ENCODE measurements at places on chromosomes 3 and 15.
A peak's percentile ranks its signal among the peaks of the same experiment; 100 is the strongest.

DNA sequence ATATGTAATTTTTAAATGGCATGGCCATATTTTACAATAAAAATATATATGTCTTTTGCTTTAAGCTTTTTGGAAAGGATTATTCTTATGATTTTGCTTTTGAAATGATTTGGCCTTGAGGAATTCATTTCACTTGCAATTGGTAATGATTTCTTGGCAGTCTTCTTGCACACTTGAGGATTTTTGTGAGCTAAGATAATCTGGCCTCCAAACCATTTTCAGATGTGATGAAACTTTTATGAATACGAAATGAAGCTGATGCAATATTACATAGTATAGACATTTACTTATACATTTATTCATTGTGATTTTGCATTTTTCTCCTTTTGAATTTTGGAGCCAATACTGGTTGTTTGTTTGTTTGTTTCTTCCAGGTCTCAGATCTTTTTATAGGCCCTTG, 6.4 kb upstream of the SH2D7 start:
- DNase-seq, result peak; percentile 50

- no peak for DNase-seq
Measured at GRCh38 chr3:38054499-38055001, 15.5 kb downstream of the DLEC1 start.

DNA sequence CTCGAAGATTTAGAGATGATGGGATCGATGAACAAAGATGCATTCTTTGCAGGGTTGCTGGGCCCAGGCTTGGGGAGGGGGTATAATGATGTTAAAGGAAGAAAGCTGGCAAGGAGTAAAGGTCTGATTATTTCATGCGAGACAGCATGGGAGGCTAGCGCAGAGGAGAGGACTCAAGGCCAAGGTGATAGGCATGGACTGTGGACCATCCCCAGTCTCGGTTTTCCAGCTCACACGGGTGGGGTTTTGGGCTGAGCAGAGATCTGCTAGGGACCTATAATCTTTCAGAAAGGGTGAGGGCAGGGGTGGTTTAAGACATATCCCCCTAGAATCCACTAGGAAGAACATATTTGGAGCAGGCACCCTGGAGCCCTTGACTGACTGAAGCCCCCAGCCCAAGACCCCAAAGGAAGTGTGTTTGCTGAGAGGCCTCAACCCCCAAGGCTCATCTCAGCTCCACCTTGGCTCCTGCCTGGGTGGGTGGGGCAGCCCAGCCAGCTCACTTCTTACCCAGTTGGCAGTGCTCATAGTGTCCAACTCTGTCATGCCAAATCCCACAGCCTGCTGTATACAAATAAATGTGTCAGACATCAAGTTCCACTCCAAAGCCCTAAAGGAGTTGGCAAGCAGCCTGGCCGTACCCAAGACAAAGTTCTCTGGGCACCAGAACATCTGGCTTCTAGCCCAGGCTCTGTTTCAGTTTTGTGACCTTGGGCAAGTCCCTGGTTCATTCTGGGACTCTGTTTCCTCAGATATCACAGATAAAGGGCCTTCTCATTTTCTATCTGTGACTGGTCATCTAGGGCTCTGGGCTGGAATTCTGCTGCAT, 17.9 kb downstream of the ACSBG1 start:
- no peak for DNase-seq

- peak; percentile 87 for DNase-seq
Measured at GRCh38 chr15:33089878-33090757, 104.4 kb downstream of the FMN1 start.

DNA sequence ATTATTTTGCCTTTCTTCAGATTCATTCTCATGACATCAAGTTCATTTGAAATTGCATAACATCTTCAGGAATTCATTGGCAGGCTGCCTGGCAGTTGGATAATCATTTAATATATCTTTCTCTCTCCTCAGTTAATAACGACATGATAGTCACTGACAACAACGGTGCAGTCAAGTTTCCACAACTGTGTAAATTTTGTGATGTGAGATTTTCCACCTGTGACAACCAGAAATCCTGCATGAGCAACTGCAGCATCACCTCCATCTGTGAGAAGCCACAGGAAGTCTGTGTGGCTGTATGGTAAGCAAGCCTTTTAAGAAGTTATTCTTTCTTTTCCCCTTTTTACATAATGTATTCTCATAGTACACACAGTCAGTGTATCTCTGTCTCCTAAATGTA, 38.2 kb downstream of the TGFBR2 start:
- peak; percentile 71 for DNase-seq

DNA sequence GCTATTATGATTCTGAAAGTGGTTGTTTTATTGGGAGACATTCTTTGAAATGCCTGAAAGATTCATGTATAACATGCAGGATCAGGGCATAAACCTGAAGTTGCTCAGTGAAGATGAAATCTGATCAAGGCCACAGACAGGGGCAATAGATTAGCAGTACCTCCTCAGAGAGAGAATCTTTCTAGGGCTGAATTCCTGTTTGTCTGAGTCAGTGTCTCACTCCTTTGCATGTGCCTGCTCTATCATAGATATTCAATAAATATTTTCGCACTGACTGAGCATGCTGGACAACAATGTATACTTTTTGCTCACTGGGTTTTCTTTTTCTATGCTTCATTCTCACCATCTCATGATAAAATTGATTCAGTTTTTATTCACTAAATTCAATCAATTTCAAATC, 49.8 kb upstream of the PFN2 start:
- peak; percentile 85 for DNase-seq

GRCh38 chr3:188421836-188422540, 268.0 kb downstream of the LPP start:
- peak; percentile 18 for DNase-seq

DNA sequence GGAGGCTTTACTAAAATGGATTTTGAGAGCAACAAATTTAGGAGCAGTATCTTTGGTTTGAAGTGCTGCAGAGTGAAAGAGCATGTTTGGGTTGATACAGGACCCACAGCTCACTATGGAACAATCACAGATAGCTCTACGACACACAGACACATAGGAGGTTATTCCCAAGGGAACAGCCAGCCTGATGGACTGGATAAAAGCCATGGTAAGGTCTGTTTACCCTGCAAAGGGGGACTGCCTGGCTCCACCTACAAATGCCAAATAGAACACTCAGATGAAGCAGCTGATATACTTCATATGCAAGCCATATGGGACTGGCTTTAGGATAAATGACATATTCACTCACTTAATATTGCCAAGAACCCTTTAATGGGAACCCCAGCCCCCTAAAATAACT, 75.4 kb downstream of the CDC25A start:
- no peak for DNase-seq

DNA sequence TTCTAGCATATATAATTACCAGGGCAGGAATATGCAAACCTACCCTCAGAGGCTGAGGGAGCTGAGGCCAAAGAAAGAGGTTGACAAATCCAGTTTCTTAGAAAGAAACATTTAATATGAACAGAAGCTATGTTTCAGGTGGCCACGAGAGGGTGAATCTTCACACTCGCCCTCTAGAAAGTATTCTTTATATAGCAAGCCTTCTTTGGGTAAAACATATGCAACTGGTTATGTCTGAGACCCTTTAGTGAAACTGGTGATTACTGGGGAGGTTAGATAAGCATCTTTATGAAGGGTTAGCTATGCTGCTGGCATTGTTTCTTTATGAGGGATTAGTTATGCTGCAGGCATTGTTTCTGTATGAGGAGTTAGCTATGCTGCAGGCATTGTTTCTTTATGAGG, 50.7 kb upstream of the GOLGA6L2 start:
- no peak for DNase-seq

DNA sequence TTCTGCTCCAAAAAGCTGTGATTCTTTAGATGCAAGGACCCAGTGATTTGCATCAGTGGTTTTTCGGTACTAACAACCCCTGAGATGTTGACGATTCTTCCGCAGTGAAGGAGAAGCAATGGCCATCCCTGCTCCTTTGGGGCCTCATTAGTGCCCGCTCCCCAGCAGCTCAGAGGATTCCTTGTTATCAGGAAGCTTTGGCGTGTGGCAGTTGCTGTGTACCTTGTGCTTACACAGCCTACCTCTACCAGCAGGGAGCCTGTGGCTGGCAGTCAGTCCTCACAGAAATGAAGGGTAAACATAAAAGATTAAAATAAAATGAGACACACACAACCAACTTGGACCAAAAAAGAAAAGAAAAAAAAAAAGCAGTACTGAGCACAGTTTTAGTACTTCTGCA, 55.2 kb downstream of the CNTN3 start:
- DNase-seq, result no peak

DNA sequence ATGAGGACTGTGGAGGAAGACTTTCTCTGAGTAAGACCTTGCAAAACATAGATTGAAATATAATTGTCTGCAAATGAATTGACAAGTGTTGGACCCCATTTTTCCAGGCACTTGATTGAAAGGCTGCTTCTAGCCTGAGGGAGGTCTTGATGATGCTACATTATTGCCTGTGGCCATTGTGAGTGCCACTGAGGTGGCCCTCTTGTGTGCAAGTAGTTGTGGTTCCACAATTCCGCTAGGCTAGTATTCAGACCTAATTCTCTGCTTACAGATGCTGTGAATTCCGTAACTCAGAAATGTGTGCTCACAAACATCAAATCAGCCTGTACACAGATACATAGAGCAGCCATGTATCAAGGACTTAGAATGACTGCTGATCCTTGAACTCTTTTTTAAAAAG, 34.7 kb downstream of the FNDC3B start:
- no peak for DNase-seq

GRCh38 chr3:54122324-54123002, at the start of gene CACNA2D3:
TSS of gene CACNA2D3 (plus strand) at chr3:54122552.
- DNase-seq, result no peak

DNA sequence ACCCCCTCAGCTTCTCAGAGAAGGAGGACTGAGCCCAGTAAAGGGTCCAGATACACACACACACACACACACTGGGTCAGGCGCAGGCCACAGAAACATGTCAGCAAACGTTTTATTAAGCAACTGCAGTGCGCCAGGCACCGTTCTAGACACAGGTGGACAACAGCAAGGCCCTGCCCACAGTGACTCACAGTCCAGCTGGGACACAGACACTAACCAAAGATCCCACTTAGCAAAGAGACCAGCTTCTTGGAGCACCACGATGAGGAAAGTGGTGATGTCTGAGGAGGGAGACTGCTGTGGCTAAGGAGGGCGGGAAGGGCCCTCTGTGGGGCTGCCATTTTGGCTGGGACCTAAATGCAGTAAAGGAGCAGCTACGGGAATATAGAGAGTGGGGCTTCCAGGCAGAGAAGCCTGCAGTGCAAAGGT, 2.8 kb upstream of the VILL start:
- no peak for DNase-seq

- DNase-seq, result no peak
Measured at GRCh38 chr3:196163666-196164493, 47.3 kb downstream of the ZDHHC19 start.

GRCh38 chr15:67967871-67968431, 86.2 kb upstream of the PIAS1 start:
- DNase-seq, result peak; percentile 15

DNA sequence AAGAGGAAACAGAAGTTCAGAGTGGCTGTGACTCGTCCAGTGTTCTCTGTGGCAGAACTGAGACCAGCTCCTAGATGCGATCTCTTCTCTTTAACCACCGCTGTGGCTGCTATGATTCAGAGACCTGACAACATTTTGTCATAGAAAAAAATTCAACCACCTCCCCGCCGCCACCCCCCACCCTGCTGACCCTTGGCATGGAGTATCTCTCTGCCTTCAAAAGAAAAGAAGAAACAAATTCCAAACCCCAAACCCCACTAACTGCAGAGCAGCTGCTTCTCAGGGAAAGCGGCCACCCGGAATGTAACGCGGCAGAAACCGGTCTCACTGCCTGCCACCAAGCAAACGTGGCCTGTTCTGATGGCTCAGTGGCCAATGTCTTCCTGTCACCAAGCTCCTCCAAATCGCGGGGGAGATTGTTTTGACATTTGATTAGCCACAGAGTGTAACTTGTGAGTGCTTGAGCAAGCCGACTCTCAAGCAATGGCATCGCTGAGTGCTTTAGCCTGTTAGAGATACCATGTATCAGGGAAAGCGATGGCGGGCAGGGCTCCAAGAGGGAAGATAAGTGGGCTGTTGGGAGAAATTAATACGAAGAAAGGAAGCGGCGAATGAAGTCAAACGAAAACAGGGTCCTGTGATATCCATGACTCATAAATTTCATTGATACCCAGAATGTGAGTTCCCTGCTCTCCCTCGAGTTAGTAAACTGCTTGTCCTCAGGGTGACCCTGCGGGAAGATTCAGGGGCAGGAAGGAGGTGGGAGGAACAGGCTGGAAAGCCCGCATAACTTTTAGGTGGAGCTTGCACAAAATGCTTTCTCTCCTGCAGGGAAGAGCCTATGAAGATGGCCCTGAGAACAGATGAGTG, 44.8 kb upstream of the TLE3 start:
- no peak for DNase-seq

GRCh38 chr15:66706225-66706732, 4.2 kb downstream of the SMAD6 start:
- DNase-seq, result no peak

- no peak for DNase-seq
Measured at GRCh38 chr3:132625613-132626012, 28.5 kb downstream of the ACKR4 start.

DNA sequence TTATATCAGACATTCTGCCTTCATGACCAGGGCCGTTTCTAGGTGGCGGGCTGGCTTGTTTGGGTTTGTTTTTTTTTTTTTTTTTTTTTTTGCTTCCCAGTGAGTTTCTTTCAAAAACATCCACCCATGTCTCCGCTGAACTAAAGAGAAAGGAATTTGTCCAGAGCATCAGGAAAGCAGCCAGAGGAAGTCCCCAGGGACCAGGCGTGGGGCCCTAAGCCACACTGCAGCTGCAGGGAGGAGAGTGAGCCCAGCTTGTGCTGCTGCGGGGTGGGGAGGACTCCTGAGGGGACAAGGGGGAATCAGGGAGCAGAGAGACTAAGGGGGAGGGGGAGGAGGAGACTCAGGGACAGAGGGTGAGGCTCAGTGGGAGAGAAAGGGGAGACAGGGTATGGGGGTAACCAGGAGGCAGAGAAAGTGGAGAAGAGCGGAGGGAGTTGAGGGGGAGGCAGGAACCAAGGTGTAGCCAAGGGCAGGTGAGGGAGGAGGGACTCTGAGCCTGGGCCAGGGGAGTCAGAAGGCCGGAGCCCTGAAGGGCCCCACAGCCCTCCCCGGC, 49.5 kb downstream of the CYP11A1 start:
- peak; percentile 56 for DNase-seq

GRCh38 chr15:93837450-93837849, 393.9 kb upstream of the MCTP2 start:
- DNase-seq, result no peak

DNA sequence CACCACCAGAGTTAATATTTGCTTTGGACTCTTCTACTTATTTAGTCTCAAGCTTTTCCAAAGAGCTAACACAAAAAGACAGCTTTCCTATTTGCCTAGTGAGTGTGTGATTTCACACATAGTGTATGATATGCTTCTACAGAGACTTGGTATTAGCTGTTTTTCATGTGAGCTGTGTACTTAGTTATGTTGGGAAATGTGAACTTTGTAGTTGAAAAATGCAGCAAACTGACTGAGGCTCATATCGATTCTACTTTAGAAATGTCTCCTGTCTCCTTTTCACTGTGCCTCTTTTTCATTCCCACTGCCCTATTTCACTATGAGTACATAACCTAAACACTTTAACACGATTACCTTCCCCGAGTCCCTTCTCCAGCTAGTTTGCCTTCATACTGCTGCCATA, 136.5 kb downstream of the ALCAM start:
- DNase-seq, result no peak

Data from HCEC 1CT (cell line).